ENCODE measurements at places on chromosomes 1 and 21.

GRCh38 chr1:238777551-238777950 is 608.8 kb upstream of the CHRM3 start:
- DNase-seq = no peak

GRCh38 chr1:224617410-224618355 is 1.6 kb downstream of the CNIH3 start:
- no peak for DNase-seq

DNA sequence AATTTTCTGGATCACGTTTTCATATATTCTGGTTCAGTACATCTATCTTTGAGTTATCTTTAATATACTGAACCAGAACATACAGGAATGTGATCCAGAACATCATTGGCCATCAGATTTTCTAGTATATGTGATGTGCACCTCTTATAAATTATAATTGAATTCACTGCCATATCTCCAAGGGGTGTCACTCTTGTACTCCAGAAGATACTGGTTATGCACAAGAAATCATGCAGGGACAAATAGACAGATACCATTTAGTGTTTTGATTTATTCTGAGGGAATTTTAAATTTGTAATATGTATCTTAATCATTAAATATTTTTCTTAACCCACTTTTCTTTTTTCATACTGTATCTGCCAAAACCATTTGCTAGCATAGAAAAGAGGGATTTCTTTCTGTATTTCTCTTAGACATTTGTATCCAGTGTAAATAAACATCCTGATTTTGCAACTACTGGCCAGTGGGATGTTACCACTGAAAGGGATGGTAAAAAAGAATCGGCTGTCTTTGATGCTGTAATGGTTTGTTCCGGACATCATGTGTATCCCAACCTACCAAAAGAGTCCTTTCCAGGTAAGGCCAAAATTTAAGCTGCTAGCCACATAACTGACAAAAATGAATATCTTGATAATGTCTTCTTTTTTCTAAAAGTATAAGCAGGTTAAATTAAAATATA is 16.7 kb downstream of the FMO3 start:
- DNase-seq = no peak

DNA sequence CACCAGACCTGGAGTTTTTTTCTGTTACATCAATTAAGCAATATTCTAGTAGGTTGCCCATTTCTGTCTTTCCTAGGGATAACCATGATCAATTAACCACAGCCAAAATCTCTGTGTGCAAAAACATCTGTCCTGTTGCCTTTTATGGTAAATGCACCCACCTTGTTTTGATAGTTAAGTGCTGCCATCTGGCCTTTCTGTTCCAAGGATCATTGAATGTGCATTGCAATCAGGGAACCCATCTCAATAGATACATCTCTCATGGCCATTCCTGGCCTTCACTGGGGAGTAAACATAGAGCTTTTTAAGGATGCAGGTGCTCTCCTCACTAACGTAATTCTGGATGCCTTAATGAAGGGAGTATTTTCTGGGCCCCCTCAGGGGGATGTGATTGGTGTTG is 111.8 kb upstream of the KIAA1614 start:
- peak; percentile 11 for DNase-seq

- no peak for DNase-seq
Observed at GRCh38 chr1:162151900-162152829, 82.7 kb downstream of the NOS1AP start.

- DNase-seq = no peak
Observed at GRCh38 chr1:200147094-200147493, 119.6 kb downstream of the NR5A2 start.

DNA sequence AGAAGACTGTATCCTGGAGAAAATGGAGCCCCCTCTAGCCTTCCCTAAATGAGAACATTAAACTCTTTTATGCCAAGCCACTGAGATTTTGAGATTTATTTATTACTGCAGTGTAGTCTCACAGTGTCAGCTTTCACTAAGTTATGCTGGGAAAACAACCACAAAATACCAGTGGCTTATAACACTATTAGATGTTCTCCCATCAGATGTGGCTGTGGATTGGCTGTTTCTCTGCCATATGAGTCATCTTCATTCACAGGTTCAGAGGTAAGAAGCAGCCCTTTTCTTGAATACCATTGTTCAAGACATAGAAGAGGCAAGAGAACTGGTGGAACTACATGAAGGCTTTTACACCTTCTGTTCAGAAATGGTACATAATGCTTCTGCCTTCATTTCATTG is 32.1 kb upstream of the ST6GALNAC5 start:
- DNase-seq = no peak

DNA sequence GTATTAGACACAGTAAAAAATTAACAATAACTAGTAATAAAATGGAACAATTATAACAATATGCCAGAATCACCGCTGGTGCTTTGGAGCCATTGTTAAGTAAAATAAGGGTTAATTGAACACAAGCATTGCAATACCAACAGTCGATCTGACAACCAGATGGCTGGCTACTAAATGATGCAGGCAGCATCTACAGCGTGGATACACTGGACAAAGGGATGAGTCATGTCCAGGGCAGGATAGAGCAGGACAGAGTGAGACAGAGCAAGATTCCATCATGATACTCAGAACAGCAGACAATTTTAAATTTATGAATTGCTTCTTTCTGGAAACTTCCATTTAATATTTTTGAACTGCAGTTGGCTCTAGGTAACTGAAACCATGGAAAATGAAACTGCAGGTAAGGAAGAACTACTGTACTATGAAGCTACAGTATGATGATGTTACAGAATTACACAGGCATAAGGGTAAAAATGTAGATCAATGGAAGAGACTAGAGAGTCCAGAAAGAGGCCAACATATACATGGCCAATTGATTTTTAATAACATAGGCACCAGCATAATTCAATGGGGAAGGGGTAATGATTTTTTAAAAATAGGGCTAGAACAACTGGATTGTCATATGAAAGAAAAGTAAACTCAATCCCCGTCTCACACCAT is 168.7 kb downstream of the RRAGC start:
- DNase-seq = no peak

GRCh38 chr21:41916888-41917433 is 36.9 kb downstream of the C2CD2 start:
- DNase-seq = no peak

GRCh38 chr1:47024141-47024801 is 802 bp downstream of the CYP4X1 start:
- DNase-seq = no peak

- no peak for DNase-seq
Observed at GRCh38 chr1:6285336-6285735, 24.4 kb upstream of the GPR153 start.

GRCh38 chr1:220809704-220810103 is 23.0 kb downstream of the MTARC1 start:
- DNase-seq = no peak

DNA sequence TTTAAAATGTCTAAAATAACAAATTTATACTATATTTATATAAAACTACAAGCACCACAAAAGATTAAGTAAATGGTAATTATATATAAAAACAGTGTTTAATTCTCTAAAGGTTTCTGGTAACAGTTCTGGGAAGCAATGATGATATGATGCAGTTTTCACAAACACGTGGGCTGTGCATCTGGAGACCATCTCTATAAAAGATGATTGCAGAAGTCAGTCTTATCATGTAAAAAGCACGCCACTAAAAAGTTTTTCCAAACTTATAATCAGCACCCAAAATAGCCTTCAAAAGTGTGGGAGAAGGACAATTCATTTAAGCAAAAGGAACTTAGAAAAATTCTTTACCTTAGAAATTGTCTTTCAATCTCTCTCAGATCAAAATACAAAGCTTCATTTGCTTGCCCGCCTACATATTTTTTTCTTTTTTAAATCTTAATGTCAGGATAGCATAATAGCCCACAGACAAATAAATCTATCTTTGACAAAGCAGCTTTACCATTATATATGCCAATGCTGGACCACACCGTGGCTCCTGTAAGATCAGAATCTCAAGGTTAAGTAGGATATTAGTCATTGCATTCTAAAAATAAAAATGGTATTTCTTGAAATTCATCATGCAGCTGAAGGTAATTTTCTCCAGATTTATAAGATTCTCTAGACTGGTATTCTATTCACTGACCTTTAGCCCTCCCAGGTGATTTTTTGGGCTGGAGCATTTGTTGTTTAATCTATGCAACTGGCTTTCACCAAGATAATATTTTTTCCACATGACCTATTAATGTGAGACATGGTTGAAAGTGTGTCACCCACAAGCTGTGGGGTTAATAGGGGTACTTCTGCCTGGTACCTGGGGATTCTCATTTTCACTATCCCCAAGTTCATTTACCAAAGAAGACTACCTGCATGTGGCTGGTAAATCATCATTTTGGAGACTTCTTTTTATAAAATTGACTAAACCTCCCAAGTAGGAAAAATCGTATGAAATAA is 189.6 kb upstream of the ST6GALNAC5 start:
- DNase-seq = no peak

- DNase-seq = no peak
Observed at GRCh38 chr1:109827466-109827865, 63.7 kb upstream of the EPS8L3 start.

DNA sequence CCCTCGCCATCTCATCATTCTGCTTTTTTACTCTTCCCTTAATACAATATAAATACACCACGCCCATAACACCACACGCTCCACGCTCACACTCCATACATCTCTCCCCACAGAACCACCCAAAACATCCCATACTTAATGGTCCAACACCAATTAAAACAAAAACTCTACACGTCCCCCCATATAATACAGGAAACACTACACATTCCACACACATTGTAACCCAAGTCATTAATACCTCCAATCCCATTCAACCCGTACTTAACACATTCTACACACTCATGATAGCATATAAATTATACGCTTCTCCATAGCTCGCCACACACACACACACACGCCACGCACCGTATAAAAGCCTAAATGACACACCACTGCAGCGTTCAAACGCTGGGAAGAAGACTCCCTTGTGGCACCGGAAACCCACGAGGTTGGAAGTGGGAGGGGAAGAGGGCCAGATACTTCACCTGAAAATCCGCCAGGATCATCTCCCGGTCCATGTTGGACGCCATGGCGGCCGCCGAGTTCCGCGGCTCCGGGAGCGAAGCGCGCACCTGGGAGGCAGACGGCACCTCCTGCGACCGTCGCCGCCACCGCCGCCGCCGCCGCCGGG is 659 bp downstream of the FAF1 start:
- DNase-seq = no peak

GRCh38 chr1:23129846-23130245 is 38.8 kb downstream of the LUZP1 start:
- no peak for DNase-seq

DNA sequence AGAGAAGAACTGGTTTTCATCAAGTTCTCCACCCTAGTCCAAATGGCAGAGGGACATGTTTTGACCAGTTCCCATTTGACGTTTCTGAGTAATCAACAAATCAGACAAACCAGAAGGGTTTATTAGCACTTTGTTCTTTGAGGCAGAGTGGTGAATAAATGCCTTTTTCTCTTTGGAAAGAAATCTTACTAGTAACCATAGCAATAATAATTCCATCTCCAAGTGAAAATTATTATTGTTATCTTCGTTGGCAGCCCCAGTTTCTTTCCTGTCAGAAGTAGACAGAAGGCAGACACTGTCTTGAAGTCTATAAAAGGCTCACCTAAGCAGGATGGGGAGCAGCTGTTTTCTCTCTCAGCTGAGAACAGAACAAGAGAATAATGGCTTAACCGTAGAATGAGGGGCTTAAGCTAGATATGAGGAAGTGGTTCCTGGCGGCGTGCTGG is 391.6 kb downstream of the PBX1 start:
- DNase-seq = no peak

GRCh38 chr21:15468368-15468767 is 261.4 kb upstream of the USP25 start:
- DNase-seq = no peak

- DNase-seq = no peak
Observed at GRCh38 chr1:203600782-203601513, 25.7 kb upstream of the ATP2B4 start.

DNA sequence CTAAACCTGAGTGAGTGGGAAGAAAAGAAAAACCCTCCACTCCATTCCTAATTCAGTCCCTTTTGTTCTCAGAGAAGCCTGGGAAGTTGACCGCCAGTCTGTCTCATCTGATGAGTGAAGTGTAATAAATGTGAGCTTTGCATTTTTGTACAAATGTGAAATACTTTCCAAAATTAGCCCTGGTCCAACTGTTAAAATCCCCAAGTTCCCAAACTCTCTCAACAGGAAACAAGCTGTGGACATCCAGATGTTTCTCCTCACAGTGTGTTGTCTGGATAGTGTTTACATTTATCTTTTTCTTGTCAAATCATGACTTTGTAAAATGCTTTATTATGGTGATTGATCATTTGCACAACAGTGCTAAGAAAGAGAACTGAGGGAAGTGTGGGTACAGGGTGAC is 145.1 kb downstream of the TM2D1 start:
- no peak for DNase-seq

DNA sequence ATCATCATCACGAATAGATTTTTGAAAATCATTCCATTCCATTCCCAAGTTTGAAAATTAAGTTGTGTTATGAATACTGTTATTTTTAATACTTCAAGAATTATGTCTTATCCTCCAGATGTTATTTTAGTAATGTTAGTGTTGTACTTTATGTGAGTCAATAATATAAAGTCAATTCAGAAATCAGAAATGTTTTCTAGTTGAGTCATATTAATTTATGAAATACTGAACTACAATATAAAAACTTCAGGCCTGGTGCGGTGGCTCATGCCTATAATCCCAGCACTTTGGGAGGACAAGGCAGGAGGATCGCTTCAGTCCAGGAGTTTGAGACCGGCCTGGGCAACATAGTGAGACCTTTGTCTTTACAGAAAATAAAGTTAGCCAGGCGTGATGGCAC is 38.4 kb upstream of the GPR25 start:
- DNase-seq = no peak

GRCh38 chr1:159925719-159926078 is 392 bp upstream of the TAGLN2 start:
- DNase-seq = no peak

DNA sequence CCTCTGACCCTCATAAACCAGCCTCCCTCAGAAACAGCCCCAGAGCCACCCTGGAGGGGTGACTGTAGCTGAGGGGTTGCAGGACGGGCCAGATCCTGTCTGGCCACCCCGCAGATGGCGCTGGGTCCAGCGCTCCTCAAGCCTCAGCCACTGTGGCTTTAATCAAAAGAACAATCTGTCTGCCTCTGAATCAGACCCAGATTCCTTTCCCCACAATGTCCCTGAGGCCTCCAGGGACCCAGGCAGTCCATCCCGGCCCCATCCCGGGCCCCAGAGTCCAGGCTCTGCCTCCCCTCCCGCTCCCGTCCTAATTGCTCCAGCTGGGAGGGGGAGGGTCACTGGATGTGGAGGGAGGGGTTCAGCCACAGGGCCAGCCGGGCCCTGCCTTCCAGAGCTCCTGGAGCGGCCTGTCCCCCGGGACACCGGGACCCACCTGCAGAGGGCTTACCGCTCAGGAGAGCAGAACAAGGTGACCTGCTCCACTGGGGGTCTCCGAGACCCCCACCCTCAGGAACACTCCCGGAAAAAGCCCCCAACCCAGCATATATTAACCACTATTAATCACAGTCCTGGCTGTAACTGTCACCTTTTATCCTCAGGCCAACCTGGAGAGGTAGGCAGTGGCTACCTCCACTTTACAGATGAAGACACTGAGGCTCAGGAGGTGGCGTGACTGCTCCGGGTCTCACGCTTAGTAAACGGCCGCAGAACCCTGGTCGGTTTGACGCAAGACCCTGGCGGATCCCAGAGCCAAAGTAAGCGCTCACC is 836 bp upstream of the FBLIM1 start:
- no peak for DNase-seq

- no peak for DNase-seq
Observed at GRCh38 chr1:191714845-191715244, 443.4 kb upstream of the RGS18 start.

- DNase-seq = no peak
Observed at GRCh38 chr1:184686540-184686939, 68.1 kb downstream of the EDEM3 start.

GRCh38 chr1:66436378-66437135 is 97.4 kb upstream of the SGIP1 start:
- no peak for DNase-seq

Data from NCI-H1930 (cell line).